HCT116 (cell line): ENCODE measurements at places on chromosomes 12 and 14.

DNA sequence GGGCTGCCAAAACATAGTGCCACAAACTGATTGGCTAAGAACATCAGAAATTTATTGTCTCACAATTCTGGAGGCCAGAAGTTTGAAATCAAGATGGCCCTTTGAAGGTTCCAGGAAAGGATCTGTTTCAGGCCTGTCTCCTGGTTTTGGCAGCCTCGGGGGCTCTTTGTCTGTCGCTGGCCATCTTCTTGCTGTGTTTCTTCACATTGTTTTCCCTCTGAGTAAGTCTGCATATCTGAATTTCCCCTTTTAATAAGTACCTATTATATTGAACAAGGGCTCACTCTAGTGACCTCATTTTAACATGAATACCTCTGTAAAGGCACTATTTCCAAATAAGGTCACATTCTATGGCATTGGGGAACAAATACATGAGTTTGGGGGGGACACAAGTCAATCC lies 467.1 kb upstream of the MGAT4C start:
- no peak overlapping the region for H3K4me3 ChIP-seq
- no peak overlapping the region for H3K27ac ChIP-seq
- no peaks in the 10 kb centered on the region for H3K27me3 ChIP-seq

DNA sequence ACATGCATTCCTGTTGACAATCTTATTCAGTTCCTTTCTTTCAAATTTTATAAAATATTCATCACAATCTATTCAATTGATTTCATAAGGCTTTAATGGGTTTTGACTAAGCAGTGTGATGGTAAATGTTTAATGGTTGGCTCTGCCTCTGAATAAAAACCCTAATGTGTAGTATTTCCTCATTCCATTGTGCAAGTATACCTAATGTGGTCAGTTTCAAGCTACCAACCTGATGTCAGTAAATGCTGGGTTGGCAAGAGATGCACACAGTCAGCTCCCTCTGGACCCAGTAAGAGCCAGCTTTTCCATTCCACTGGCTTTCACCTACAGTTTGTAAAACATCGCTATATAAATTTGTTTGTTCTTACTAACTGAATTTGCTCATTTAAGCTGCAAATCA lies 53.9 kb downstream of the METTL25 start:
- no peak overlapping the region for H3K27ac ChIP-seq
- H3K4me3 ChIP-seq: no peak overlapping the region
- no peaks in the 10 kb centered on the region for H3K36me3 ChIP-seq
- no peak for DNase-seq
- H3K27me3 ChIP-seq: no peaks in the 10 kb centered on the region

DNA sequence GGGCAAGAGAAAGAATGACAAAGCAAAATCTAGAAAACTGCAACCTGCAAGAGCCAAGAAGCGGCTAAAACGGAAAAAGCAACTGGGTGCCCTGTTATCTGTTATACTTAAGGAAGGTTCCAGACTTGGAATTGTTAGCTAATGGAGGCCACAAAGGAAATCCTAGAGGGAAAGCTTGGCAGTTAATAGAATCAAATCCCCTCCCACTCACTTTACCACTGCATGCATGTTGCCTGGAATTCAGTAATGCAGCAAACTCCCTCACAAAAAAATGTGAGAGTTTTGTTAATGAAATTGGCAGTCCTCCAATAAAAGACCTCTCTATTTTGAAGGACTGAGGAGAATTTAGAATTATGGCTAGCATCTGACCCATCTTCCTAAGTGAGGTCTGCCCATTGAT lies 164.2 kb upstream of the SOX5 start:
- no peaks in the 10 kb centered on the region for H3K27me3 ChIP-seq
- H3K4me3 ChIP-seq: no peak overlapping the region
- H3K4me1 ChIP-seq: no peaks in the 10 kb centered on the region
- H3K27ac ChIP-seq: no peak overlapping the region
- no peak for DNase-seq

DNA sequence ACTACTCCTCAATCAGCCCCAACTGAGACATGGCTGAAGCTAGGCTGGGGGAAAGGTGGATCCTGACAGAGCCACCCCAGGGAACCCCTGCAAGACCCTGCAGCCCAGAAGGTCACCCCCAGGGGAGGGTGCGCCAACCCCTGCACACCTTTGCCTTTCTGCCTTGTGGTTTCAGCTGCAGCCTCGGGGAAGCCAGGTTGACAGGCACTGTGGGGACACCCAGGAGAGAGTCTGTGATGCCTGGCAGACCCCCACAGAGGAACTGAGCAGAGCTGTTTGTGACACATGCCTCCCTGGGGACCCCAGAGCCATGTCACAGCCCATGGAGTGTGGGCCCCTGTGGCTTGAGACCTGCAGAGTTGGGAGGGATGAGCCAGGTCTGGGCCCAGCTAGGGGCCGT lies 11.8 kb upstream of the HHIPL1 start:
- no peaks in the 10 kb centered on the region for H3K36me3 ChIP-seq
- no peak for DNase-seq
- H3K27me3 ChIP-seq: no peaks in the 10 kb centered on the region
- peaks cover 11% of the 10 kb centered on the region for H3K4me1 ChIP-seq

- DNase-seq: no peak
- H3K4me3 ChIP-seq: no peak overlapping the region
- no peak overlapping the region for H3K27ac ChIP-seq
- peaks cover 4% of the 10 kb centered on the region; the same call in 1 of the 2 replicates for H3K4me1 ChIP-seq
Measured at GRCh38 chr12:120798696-120799095, 73.1 kb downstream of the ACADS start.

DNA sequence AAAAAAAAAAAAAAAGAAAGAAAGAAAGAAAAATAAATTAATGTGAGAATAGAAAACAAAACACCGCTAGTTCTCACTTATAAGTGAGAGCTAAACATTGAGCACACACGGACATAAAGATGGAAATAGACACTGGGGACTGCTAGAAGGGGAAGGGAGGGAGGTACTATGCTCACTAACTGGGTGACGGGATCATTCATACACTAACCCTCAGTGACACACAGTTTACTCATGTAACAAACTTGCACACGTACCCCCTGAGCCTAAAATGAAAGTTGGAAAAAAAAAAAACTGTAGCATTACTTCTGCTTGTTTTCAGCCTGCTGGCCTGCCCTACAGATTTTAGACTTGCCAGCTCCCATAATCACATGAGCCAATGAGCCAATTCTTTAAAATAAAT lies 10.5 kb upstream of the PRMT5 start:
- no peak for DNase-seq
- H3K36me3 ChIP-seq: no peaks in the 10 kb centered on the region
- no peaks in the 10 kb centered on the region for H3K27me3 ChIP-seq
- peaks cover 14% of the 10 kb centered on the region for H3K4me1 ChIP-seq
- no peak overlapping the region for H3K4me3 ChIP-seq
- H3K27ac ChIP-seq: no peak overlapping the region

GRCh38 chr14:80850197-80850814 lies 91.2 kb downstream of the CEP128 start:
- DNase-seq: peak; percentile 21
- H3K27me3 ChIP-seq: no peaks in the 10 kb centered on the region
- H3K27ac ChIP-seq: no peak overlapping the region

GRCh38 chr14:81625343-81625742 lies 91.7 kb upstream of the SEL1L start:
- peak; percentile 15 for DNase-seq
- no peaks in the 10 kb centered on the region for H3K36me3 ChIP-seq
- no peaks in the 10 kb centered on the region for H3K4me1 ChIP-seq
- H3K4me3 ChIP-seq: no peak overlapping the region

DNA sequence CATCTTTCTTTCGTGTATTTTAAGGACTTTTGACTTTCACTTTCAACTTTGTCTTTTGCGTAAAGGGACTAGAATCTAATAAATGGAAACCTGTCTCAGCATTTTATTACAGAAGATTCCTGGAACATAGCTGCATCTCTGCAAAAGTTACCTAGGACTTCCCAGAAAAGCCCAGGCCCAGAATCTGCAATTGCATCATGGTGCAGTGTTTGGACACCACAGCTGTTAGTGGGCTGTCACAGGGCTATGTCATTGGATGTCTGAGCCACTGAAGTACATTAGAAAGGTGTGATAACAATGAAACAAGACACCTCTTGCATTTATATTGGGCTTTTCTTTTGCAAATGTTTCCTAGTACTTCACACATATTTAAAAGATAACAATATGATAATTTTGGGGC lies 199.9 kb upstream of the IGF1 start:
- H3K27ac ChIP-seq: no peak overlapping the region
- no peak overlapping the region for H3K4me3 ChIP-seq
- peaks cover 11% of the 10 kb centered on the region; the same call in 1 of the 2 replicates for H3K27me3 ChIP-seq
- no peaks in the 10 kb centered on the region for H3K4me1 ChIP-seq
- no peaks in the 10 kb centered on the region for H3K36me3 ChIP-seq

DNA sequence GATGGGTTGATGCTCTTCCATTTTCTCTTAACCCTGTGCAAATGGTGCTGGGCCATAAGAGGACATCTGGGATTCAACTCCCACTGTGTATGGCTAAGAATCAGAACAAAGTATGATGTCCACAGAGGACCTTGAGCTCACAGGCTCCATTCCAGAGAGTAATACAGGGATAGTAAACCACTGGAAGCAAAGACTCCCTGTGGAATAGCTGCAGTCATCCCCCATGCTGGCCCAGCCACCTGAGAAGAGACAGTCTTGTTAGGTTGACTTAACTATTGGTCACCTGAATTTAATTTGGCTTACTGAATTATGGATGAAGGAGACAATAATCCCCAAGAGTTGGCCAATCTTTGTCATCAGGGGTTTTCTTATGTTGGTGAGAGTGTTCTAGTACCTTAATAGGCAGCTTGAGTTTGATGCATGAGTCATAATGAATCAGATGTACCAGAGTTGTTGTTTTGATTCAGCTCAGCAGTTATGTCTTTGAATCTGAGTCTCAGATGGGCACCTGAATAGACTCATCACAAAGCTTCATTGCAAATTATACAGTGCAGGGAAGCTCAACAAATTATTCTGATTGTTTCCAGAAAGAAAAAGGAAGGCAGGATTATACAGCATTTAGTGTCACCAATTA lies 122.7 kb downstream of the SSPN start:
- H3K4me1 ChIP-seq: peaks cover 8% of the 10 kb centered on the region; the same call in 1 of the 2 replicates
- peak overlapping the region; percentile 21; the same call in 1 of the 2 replicates for H3K27ac ChIP-seq
- no peak overlapping the region for H3K4me3 ChIP-seq
- no peaks in the 10 kb centered on the region for H3K36me3 ChIP-seq
- no peaks in the 10 kb centered on the region for H3K27me3 ChIP-seq

GRCh38 chr12:127648321-127648720 lies 618.6 kb upstream of the TMEM132C start:
- no peak overlapping the region for H3K4me3 ChIP-seq
- H3K36me3 ChIP-seq: no peaks in the 10 kb centered on the region
- no peaks in the 10 kb centered on the region for H3K4me1 ChIP-seq
- H3K27ac ChIP-seq: no peak overlapping the region

- no peak for DNase-seq
- 0 out of 2 replicates have a peak, but pooled peaks cover 6% of the 10 kb centered on the region for H3K4me1 ChIP-seq
- H3K4me3 ChIP-seq: no peak overlapping the region
- H3K27me3 ChIP-seq: no peaks in the 10 kb centered on the region
- H3K36me3 ChIP-seq: no peaks in the 10 kb centered on the region
Measured at GRCh38 chr12:51870504-51870903, 17.4 kb upstream of the ANKRD33 start.
